Neural progenitor cell (in vitro differentiated cells): ENCODE measurements at places on chromosomes 7 and 10. TPM values are rescaled to one million over a fixed set of nuclear protein-coding genes. Genes with fewer than 3 reads are reported as not detected.

GRCh38 chr7:43872406-43873110 is 3.2 kb upstream of the MRPS24 start:
- no peak for DNase-seq

DNA sequence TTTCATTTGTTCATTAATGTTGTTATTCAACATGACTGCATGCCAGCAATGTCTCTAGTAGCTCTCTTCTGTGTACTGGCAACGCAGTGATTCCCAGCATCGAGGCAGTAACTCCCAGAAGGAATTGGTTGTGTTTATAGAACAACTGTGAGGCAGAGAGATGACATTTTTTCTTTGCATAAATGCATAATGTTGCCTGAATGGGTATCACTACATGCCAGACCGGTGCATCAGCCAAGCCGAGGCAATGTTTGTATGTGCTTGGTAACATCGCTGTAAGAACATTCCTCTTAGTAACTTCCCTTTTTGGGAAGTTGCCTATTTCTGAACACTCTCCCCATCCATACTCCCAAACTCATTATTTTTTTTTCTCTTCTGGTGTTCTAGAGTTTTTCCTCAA is 182.9 kb downstream of the HTR7 start:
- DNase-seq, result no peak

GRCh38 chr10:69043931-69044531 is 43.9 kb upstream of the SRGN start:
- no peak for DNase-seq

Gene RBP3
- not detected in 2 replicates for total RNA-seq

Gene GIMAP8
- total RNA-seq, result not detected in 2 replicates
